ENCODE measurements at places on chromosomes 3 and 15. TPM values are rescaled to one million over a fixed set of nuclear protein-coding genes. Genes with fewer than 3 reads are reported as not detected.

AP3B2 gene
- 0.39 TPM for total RNA-seq

FANCD2OS gene
- not detected for total RNA-seq

SLC24A1 gene
- total RNA-seq: 4.8 TPM

SERPINI2 gene
- not detected for total RNA-seq

GRIP2 gene
- total RNA-seq: 0.46 TPM

LMLN gene
- 15.1 TPM for total RNA-seq

TRIM42 gene
- total RNA-seq: not detected

SI gene
- total RNA-seq: not detected

SLC6A11 gene
- 0.03 TPM for total RNA-seq

GPX1 gene
- 194 TPM for total RNA-seq

PSMD2 gene
- 314 TPM for total RNA-seq

HOMER2 gene
- 5.7 TPM for total RNA-seq

CPN2 gene
- not detected for total RNA-seq

PATL2 gene
- total RNA-seq: 0.33 TPM

SLCO2A1 gene
- total RNA-seq: under 0.01 TPM

IQCH gene
- total RNA-seq: 5.0 TPM

PDZRN3 gene
- total RNA-seq: 26.0 TPM

ROPN1 gene
- total RNA-seq: not detected

Measured in smooth muscle cell of the pulmonary artery (primary cell).